ENCODE measurements at places on chromosomes 12 and 14.

- no peaks in the 10 kb centered on the region for H3K27me3 ChIP-seq
- no peaks in the 10 kb centered on the region for H3K36me3 ChIP-seq
- peaks cover 54% of the 10 kb centered on the region for H3K4me1 ChIP-seq
- peak overlapping the region; percentile 99 for H3K27ac ChIP-seq
Observed at GRCh38 chr14:105066240-105067071, 1.2 kb upstream of the GPR132 start.

DNA sequence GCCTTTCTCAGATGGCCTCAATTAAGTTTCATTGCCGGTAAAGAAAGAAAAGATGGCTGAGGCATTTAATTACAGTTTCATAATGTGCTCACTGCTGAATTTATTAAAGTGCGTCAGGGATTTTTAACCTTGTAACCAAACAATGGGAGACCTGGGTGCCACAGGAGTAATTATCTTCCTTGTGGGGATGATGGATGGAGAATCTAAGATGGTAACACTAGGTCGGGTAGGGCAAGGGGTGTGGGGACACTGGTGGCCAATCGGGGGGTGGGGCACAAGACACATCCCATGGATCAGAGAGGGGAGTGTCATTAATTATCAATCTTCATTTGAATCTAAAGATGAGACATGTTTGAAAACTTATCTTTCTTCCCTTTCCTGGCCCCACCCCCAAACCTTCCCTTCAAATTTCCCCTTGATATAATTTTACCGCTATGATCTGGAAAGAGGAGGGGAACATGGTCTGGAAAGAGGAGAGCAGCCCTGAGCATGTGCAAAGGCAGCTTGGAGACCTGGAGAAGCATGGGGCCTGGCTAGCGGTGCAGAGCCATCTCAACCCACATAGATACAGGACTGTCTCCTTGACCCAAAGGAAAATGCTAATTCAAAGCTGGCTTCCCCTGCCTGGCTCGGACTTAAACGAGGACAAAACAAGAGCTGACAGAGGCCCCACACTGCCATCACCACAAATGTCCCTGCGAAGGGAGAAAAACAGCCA, 231.3 kb upstream of the NOS1 start:
- H3K27me3 ChIP-seq = no peaks in the 10 kb centered on the region
- DNase-seq = no peak
- H3K36me3 ChIP-seq = no peaks in the 10 kb centered on the region
- H3K4me1 ChIP-seq = no peaks in the 10 kb centered on the region

DNA sequence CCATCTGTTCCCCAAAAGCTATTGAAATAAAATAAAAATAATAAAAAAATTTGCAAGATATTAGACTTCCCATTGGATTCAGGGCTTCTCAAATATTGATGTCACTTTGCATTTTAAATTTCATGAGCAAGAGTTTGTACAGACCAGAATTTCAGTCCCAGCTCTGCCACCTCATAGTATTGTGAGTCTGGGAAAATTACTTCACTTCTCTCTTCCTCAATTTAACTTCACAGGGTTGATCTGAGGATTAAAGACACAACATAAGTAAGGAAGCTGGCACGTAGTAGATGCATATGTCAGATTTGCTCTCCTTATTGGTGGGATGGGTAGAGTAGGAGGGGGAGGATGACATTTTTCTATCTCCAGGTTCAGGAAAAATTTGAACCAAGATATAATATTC, 32.8 kb downstream of the COX8C start:
- H3K36me3 ChIP-seq = no peaks in the 10 kb centered on the region
- H3K4me3 ChIP-seq = no peak overlapping the region
- H3K27ac ChIP-seq = no peak overlapping the region
- H3K4me1 ChIP-seq = no peaks in the 10 kb centered on the region

DNA sequence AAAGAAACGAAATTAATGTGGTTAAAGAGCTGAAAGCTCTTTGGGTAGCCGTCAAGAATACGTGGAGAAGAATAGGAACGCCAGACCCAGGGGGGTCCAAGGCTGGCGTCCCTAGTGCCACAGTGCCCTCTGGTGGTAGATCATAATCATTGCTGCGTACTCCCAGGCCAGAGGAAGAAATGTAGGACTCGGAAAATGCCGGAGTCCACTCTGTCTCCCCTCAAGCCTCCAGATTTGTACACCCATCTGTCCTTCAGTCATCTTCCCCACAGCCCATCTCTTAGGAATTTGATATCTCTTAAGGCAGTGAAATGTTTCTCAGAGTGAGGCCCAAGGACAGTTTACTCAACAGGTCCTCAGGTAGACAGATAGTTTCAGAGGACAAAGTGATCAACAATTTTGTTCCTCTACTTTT, 25.4 kb upstream of the PLEKHG6 start:
- no peak overlapping the region for H3K4me3 ChIP-seq
- DNase-seq = peak; percentile 32
- H3K27ac ChIP-seq = no peak overlapping the region
- H3K27me3 ChIP-seq = peaks cover 33% of the 10 kb centered on the region
- peaks cover 2% of the 10 kb centered on the region for H3K36me3 ChIP-seq

- DNase-seq = no peak
- H3K27ac ChIP-seq = no peak overlapping the region
- H3K36me3 ChIP-seq = peaks cover 2% of the 10 kb centered on the region
- no peak overlapping the region for H3K4me3 ChIP-seq
Observed at GRCh38 chr14:74347795-74348100, 523 bp upstream of the VRTN start.

- no peaks in the 10 kb centered on the region for H3K4me1 ChIP-seq
- no peak overlapping the region for H3K27ac ChIP-seq
- H3K4me3 ChIP-seq = no peak overlapping the region
- no peaks in the 10 kb centered on the region for H3K36me3 ChIP-seq
- no peaks in the 10 kb centered on the region for H3K27me3 ChIP-seq
Observed at GRCh38 chr12:95339086-95339788, 121.6 kb downstream of the VEZT start.
